ENCODE measurements at places on chromosomes 11 and 22.
A peak's percentile ranks its signal among the peaks of the same experiment; 100 is the strongest.

GRCh38 chr22:23557036-23557435, 23.1 kb downstream of the IGLL1 start:
- no peak for DNase-seq

DNA sequence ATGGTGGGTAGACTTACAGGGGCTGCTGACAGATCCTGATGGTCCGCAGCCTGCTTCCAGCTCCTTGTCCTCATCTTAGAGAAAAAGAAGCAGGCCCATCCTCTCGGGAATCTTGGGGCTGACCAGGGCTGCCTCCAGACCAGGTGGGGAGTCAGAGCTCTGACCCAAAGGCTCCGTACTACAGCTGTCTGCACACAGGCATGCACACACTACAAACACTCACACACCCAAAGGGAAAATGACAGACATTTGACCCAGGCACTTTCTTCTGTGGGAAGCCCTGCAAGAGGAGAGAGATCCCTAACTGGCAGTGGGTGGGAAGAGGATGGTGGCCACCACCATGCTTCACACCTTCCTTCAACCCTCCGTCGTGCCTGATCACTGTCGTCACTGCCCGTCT, 46.9 kb upstream of the MYOD1 start:
- no peak for DNase-seq

- DNase-seq, result peak; percentile 98
Observed at GRCh38 chr22:46854125-46854870, 91.8 kb downstream of the TBC1D22A start.

GRCh38 chr11:47863189-47863897, 15.2 kb upstream of the NUP160 start:
- DNase-seq, result peak; percentile 28

DNA sequence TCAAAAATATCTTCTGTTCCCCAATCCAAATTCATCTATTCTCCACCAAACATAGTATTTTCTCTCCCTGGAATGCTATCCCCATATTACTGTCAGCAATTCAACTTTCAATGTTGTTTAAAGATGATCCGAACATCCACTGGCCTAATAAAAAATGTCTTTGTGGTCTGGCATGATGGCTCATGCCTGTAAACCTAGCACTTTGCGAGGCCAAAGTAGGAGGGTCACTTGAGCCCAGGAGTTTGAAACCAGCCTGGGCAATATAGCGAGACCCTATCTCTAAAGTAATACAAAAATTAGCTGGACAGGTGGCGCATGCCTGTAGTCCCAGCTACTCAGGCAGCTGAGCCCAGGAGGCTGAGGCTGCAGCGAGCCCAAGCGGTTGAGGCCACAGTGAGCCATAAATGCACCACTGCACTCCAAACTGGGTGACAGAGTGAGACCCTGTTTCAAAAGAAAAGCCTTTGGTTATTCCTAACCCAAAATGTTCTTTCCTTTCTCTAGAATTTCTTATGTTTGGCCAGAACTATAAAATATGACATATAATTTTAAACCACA, 29.8 kb downstream of the SIK3 start:
- DNase-seq, result no peak

DNA sequence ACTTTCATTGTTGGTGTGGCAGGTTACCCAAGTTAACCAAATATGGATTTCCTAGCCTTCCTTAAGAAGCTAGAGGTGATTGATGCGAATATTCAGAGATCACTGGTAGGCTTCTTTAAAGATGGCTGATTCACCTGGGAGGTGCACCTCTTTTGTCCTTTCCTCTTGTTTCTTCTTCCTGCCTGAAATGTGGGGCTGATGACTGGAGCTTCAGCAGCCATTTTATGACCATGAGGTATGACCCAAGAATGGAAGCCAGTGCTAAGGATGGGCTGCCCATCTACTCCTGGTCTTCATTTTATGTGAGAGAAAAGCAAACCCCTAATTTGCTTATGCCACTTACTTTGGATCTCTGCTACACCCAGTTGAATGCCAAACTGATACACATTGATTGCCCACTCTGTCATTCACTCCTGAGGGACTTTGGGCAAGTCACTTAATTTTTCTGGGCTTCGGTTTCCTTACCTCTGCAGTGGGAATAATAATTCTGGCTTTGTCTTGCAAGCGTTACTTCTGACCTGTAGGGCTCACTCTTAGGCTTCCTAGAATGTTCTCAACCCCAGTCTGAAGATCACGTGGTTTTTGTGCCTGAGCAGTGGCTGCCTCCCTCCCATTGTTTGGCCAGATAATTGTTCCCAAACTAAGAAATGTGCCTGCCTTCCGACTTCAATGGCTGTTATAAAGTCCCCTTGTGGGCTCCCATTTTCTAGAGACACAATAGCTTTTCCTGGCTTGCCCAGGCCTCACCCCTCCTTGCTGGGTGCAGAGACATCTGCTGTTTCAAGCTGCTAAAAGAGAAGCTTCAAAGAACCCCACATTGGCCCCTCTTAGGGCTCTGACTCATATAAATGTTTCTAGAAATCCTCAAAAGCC, 243.1 kb downstream of the ST3GAL4 start:
- DNase-seq, result no peak

All from suppressor macrophage treated with lipopolysaccharide for 1 hour (primary cell).